Activated naive CD4-positive, alpha-beta T cell treated with anti-CD3 and anti-CD28 coated beads for 36 hours (primary cell): ENCODE measurements at places on chromosomes 6 and 20.

GRCh38 chr6:14131579-14131978, 14.0 kb downstream of the CD83 start:
- DNase-seq = no peak

GRCh38 chr20:46000262-46000996, 8.3 kb upstream of the MMP9 start:
- peak; percentile 64 for DNase-seq

DNA sequence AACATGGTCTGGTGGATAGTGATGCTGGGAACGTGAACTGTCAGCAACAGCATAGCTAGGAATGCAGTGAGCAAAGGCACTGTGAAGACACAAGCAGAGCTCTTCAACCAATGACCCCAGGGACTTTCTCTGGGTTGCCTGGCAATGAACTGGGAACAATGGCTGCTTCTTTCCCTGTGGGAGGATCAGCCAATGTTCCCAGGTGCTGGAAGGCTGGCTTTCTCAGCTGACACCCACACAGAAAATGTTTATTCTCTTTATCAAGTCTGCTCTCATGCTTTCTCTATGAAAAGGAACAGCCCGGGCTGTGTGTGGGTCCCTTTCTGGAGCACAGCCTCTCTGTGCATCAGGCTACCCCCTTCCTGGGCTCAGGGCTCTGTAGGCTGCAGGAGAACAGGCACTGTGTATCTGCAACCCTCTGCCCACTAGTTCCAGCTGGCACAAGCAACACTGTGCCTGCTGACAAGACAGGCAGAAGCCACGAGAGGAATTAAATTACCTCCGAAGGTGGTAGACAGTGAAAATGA, 54.2 kb downstream of the HFE start:
- no peak for DNase-seq

- DNase-seq = no peak
These were observed 76.1 kb downstream of the TBX18 start for GRCh38 chr6:84688141-84688873.

GRCh38 chr20:36574366-36575135, 1.2 kb downstream of the TGIF2 start:
- DNase-seq = peak; percentile 53

GRCh38 chr6:75604294-75604693, 2.6 kb downstream of the SENP6 start:
- DNase-seq = no peak

GRCh38 chr6:44538807-44539201, 151.3 kb downstream of the CDC5L start:
- DNase-seq = no peak

GRCh38 chr6:37838219-37838921, 18.8 kb downstream of the ZFAND3 start:
- DNase-seq = no peak

GRCh38 chr6:111938710-111939109, 65.5 kb upstream of the FYN start:
- no peak for DNase-seq

DNA sequence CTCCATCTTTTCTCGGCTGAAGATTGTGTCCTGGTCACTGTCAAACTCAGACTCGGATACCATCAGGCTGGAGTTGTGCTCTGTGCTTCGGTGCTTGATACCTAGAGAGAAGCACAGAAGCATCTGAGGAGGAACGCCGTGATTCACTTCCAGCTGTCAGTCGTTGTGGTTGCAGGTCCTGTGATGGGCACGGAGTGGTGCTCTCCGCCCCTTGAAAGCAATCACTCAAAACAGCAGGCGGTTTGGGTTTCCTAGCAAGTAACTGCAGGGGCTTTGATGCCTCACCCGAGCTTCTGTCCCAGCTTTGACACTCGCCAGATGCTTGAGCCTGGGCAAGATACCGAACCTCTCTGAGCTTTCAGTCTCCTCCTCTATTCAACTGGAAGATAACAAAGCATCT, 52.5 kb downstream of the ALDH5A1 start:
- peak; percentile 81 for DNase-seq

DNA sequence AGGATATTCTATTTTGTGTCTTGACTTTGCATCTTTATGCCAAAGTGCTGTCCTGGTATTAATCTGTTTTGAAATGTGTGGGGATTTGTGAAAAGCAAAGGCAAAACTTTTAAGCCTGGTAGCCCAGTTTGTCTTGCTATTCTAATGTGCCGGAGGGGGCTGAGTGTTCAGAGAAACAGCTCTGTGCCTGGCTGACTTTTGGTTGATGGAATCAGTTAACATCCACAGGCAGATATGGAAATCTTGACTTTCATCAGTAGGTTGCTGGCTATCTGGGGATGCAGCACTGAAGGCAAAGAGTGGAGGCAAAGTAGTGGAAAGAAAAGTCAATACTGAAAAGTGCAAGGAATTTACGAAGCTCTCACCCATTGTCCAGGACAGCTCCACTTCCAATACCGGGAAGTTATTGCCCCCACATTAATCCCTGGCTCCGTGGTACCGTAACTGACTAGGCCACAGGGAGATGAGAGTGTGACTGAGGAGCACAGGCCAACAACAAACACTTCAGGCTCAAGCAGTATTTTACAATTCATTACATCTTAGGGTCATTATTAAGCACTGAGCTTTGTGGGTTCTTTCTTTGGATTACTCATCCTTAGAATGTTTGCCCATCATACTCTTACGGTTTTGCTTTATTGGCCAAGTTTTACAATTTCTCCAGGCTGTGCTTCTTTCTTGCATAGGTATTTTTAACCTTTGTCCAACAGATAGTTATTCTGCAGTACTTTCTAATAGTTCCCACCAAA, 164.6 kb downstream of the MTFR2 start:
- no peak for DNase-seq

DNA sequence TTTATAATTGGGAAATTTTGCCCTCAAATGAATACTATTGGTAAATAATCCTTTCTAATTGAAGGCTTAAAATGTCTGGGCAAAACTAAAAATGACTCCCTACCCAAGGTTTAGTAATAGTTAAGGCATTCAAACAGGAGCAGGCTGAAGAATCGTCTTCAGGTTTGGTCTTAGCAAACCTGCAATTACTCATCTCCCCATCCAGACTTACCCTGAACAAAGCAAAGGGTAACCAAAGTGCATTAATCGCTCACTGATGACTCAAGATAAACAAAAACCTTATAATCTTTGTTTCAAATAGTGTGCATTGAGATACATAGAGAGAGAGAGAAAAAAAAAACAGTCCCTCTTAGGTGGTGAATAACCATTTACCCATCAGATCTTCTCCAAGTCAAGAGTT, 225.5 kb downstream of the BMP2 start:
- no peak for DNase-seq

DNA sequence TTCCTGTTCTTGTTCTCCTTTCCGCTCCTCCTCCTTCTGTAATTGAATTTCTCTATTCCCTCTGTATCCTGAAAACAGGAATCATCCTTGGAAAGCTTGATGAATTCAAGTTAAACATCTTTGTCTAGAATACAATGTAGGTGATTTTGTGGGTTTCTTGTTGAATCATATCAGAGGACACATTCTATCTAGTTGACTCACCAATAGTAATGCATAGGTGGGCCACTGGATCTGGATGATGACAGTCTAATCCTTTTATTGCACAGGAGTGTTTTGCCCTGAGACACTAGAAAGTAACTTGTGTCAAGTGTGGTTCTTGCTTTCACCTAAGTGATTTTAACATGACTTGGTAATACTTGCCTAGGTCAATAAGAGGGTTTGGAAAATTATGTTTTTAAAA, 164.3 kb downstream of the RFPL4B start:
- DNase-seq = no peak

DNA sequence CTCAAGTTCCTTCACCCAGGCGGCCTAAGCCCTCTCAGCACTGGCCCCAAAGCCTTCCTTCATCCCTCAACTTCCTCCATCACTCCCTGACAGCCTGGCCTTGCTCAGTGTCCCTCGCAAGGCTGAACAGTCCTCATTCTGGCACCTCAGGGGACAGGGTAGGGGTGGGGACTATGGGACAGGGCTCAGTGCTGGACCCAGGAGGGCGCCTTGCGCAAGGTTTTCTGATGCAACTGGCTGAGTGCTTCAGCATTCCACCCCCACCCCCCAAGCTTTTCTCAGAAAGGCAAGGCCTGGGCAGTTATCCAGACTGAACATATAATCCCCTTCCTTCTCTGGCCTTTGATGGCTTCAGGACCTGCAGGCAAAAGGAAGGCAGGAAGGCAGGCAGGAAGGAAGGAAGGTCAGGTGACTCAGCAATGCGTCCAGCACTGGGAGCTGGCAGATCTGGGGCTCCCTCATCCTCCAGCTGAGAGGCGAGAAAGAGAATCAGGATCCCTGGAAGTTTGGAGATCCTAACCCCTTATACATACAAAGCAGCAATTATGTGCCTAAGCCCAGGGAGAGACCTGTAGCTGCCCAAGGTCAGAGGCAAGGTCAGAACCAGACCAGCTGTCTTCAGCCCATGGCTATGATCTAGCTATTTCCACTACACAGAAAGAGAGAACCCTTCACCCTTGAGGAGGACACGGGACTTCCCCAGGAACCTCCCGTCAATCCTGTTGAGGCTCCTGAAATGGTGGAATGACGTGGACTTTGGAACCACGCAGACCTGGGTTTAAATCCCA, 8.6 kb upstream of the TRIB3 start:
- DNase-seq = no peak

DNA sequence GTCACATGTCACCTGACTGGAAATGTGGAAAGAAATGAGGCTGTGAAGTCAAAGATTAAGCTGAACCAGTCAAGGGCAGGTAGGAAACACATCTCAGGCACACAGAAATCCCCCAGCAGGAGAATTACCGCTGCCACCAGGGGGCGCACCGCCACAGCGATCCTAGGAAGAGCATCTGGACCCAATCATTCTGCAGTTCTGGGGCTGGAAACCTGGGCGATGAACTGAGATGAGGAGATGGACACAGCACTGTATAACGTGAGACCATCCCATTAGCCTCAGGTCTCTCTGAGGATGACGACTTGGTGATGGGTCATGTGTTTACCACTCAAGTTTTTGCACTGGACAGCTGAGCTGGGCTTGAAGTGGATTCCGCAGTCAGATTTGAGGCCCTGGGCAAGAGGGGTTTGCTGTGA, 6.5 kb upstream of the SLC24A3 start:
- DNase-seq = peak; percentile 76

- no peak for DNase-seq
These were observed 140.4 kb upstream of the CENPW start for GRCh38 chr6:126199466-126199865.

- no peak for DNase-seq
These were observed 232.5 kb upstream of the KCNG1 start for GRCh38 chr20:51255417-51255816.

GRCh38 chr20:32288225-32288849, 10.9 kb downstream of the KIF3B start:
- no peak for DNase-seq

GRCh38 chr20:57212534-57213276, 53.7 kb downstream of the BMP7 start:
- no peak for DNase-seq

GRCh38 chr6:20711518-20711917, 177.3 kb downstream of the CDKAL1 start:
- no peak for DNase-seq
